Kidney (tissue), 22 donors: ENCODE measurements at places on chromosomes 6 and 20.

GRCh38 chr6:148466158-148466557, 123.5 kb downstream of the SASH1 start:
- no peak for DNase-seq
- peaks cover 2% of the 10 kb centered on the region for H3K4me1 ChIP-seq
- H3K36me3 ChIP-seq = no peaks in the 10 kb centered on the region

DNA sequence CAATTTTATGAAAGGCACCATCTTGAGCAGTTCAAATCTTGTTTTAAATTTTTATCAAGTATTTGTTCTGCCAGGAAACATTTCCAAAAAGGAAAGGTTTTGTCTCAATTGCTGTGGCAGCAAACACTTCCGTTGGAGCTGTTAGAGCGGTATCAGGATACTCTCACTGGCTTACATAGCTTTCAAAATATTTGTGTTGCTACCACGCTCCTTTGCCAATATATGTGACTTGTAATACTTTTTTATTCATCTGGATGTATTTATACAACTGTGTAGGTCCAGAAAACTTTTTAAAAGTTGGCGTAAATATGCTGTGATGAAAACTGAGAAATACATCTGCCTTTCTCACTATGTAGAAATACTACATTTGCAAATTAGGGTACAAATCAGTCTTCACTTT, 37.8 kb upstream of the NHSL1 start:
- H3K4me1 ChIP-seq = no peaks in the 10 kb centered on the region
- H3K27ac ChIP-seq = no peak overlapping the region
- no peak overlapping the region for H3K4me3 ChIP-seq
- H3K27me3 ChIP-seq = no peaks in the 10 kb centered on the region
- no peak for DNase-seq
- H3K36me3 ChIP-seq = no peaks in the 10 kb centered on the region

DNA sequence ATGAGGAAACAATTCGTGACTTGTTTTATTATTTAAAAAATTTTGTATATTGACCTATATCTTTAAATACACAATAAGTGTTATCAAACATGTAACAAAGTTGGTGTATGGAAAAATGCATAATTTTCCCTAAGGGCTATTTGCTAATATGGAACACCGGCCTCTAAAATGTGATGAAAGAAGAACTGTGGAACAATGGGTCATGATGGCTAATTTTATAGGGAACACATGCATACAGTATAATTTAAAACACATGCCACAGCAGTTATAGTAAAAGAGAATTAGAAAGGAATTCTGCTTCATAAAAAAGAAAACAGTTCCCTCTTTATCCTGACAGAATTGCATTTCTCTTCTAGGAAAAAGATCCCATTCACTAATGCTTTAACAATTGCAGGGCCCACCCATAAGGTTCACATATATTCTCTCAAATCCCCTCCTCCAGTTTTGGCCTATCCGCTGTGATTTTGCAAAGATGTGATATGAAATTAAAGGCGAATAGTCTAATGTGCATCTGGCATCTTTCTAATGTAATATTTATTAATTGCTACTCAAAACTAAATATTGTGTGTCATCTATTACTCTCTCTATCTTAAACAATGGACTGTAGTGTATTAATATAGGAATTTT, 628.1 kb upstream of the CITED2 start:
- no peaks in the 10 kb centered on the region for H3K4me1 ChIP-seq
- no peak for DNase-seq
- no peaks in the 10 kb centered on the region for H3K36me3 ChIP-seq

GRCh38 chr6:158040804-158041347, 59.2 kb downstream of the SYNJ2 start:
- H3K4me1 ChIP-seq = peaks cover 2% of the 10 kb centered on the region
- H3K27me3 ChIP-seq = no peaks in the 10 kb centered on the region
- peak overlapping the region; percentile 24 for H3K27ac ChIP-seq
- no peak for DNase-seq
- H3K4me3 ChIP-seq = no peak overlapping the region

- no peaks in the 10 kb centered on the region for H3K27me3 ChIP-seq
- no peak overlapping the region for H3K4me3 ChIP-seq
- DNase-seq = no peak
- no peaks in the 10 kb centered on the region for H3K36me3 ChIP-seq
- H3K4me1 ChIP-seq = no peaks in the 10 kb centered on the region
- H3K27ac ChIP-seq = no peak overlapping the region
Measured at GRCh38 chr6:126293891-126294524, 45.9 kb upstream of the CENPW start.
